ENCODE measurements at places on chromosomes 3 and 15. TPM values are rescaled to one million over a fixed set of nuclear protein-coding genes. Genes with fewer than 3 reads are reported as not detected.

Gene MESP2
- not detected for total RNA-seq

Gene ZNF660
- 1.6 TPM for total RNA-seq

Gene EDEM1
- 58.6 TPM for total RNA-seq

Gene MAGEL2
- total RNA-seq = 0.72 TPM

Gene SLC51A
- total RNA-seq = not detected

Data from omental fat pad (tissue), 4 donors.